ENCODE measurements at places on chromosomes 16 and 17. TPM values are rescaled to one million over a fixed set of nuclear protein-coding genes. Genes with fewer than 3 reads are reported as not detected.

PSMD7 gene
- total RNA-seq, result 95.0 TPM

KRTAP4-4 gene
- total RNA-seq, result not detected

SRCIN1 gene
- 20.8 TPM for total RNA-seq

DNA sequence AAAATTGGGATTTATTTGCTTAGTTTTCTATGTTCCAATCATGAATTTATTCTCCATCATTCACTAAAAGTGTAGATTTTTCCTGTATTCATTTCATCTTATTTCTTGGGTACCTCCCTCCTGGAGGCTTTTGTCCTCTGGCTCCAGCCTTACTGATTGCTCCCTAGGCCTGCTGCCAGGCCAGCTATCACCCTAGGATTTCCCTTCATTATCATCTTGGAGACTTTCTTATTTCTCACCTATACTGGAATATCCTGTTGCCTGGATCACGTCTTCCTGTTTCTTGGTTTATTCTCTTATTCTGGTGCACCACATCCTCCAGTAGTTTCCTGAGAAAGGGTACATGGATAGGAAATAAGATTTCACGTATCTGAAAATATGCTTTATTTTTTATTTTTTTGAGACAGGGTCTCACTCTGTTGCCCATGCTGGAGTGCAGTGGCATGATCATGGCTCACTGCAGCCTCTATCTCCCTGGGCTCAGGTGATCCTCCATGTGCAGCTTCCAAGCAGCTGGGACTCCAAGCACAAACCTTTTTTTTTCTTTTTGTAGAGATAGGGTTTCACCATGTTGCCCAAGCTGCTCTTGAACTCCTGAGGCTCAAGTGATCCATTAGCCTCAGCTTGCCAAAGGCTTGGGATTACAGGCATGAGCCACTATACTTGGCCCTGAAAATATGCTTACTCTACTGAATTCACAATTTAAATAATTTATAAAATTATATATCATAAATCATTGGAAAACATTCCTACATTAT, 13.3 kb upstream of the KPNB1 start:
- DNase-seq, result no peak
- H3K4me3 ChIP-seq, result no peak overlapping the region
- no peak overlapping the region for H3K27ac ChIP-seq
- no peaks in the 10 kb centered on the region for H3K4me1 ChIP-seq

SDK2 gene
- 12.3 TPM for total RNA-seq

- no peak overlapping the region for H3K27ac ChIP-seq
- no peak for DNase-seq
- no peak overlapping the region for H3K4me3 ChIP-seq
- H3K4me1 ChIP-seq, result peaks cover 27% of the 10 kb centered on the region
- no peaks in the 10 kb centered on the region for H3K36me3 ChIP-seq
- H3K27me3 ChIP-seq, result peaks cover 2% of the 10 kb centered on the region
These were observed 11.3 kb downstream of the YPEL2 start for GRCh38 chr17:59342681-59343131.

SEZ6 gene
- total RNA-seq, result 6.7 TPM

KRTAP9-2 gene
- not detected for total RNA-seq

GRCh38 chr17:10879190-10879836, 41.4 kb upstream of the PIRT start:
- no peaks in the 10 kb centered on the region for H3K4me1 ChIP-seq
- no peaks in the 10 kb centered on the region for H3K36me3 ChIP-seq
- DNase-seq, result peak; percentile 76
- no peaks in the 10 kb centered on the region for H3K27me3 ChIP-seq
- H3K27ac ChIP-seq, result no peak overlapping the region
